ENCODE measurements at places on chromosomes 5 and 9. TPM values are rescaled to one million over a fixed set of nuclear protein-coding genes. Genes with fewer than 3 reads are reported as not detected.

NNT gene
- total RNA-seq, result 30.6 TPM

C1QTNF2 gene
- 0.10 TPM for total RNA-seq

SOHLH1 gene
- total RNA-seq, result not detected

GPR151 gene
- total RNA-seq, result not detected

CDH6 gene
- not detected for total RNA-seq

WDR38 gene
- not detected for total RNA-seq

CCDC183 gene
- total RNA-seq, result 1.7 TPM

All from mononuclear cell (primary cell).